ENCODE measurements at places on chromosomes 1 and 21.
A peak's percentile ranks its signal among the peaks of the same experiment; 100 is the strongest.

DNA sequence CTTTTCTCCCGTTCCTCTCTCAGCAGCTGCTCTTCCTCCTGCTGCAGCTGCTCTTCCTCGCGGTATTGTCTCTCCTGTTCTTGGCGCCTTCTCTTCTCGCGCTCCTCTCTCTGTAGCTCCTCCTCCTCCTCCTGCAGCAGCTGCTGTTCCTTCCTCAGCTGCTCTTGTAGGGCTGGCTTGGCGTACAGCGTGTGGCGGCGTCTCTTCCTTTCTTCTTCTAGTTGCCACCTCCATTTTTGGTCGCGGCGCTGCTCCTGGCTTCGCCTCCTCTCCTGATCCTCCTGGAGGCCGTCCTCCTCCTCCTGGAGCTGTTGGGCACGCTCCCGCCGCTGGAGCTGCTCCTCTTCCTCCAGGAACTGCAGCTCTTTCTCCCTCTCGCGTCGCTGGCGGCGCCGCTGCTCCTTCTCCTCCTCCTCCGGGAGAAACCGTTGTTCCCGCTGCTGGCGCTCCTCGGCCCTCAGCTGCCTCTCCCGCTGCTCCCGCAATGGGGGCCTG, 4.8 kb downstream of the TCHH start:
- DNase-seq, result no peak

DNA sequence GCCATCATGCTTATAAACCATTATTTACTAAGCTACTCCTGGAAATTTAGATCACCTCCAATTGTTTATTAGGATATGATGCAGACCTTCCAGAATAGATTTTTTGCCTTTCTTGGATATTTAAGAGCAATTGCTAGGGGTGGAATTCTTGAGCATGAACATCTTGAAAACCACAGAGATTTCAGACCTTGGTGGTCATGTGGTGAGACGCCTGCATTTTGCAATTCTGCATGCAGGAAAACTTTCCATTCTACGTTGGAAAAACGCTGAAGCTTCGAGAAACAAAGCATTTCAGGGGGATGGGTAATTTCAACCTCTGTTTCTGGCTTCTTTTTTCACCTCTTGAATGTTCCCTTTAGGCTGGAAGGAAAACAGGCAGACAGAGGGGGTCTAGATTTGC, 596.3 kb downstream of the KIF26B start:
- no peak for DNase-seq

- DNase-seq, result no peak
Measured at GRCh38 chr1:221683681-221684080, 58.2 kb downstream of the DUSP10 start.

DNA sequence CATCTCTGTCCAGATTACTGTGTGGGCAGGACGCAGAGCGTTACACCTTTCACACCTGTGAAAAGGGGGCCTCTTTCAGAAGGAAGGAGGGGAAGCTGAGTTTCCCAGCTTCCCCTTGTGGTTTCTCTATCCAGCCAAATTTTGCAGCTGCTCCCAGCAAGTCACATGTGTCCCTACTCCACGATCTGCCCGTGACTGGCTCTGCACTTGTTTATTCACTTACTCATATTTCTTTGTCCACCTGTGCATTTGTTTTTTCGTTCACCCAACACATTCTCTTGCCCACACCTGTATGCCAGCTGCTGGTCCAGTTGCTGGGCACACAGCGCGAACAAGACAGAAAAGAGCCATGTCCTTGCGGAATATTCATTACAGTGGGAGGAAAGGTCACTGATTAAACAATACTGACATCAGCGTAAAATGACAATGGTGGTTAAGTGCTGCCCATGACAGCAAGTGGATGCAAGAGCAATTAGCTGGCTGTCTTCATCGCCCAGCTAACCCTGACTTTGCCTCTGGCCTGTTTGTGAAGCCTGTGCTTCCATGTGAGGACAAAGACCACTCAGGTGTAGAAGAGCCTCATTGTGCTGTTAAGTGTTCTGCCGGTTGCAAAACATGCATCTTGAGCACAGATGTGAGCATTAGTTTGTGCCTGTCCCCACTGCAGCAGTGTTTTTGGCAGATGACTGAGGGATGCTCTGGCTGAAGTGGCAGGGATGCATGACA, 28.6 kb upstream of the NEK2 start:
- DNase-seq, result no peak

- DNase-seq, result no peak
Measured at GRCh38 chr21:20728691-20729090, 269.5 kb upstream of the NCAM2 start.

- DNase-seq, result no peak
Measured at GRCh38 chr21:45887120-45887611, 94.4 kb upstream of the COL6A1 start.

DNA sequence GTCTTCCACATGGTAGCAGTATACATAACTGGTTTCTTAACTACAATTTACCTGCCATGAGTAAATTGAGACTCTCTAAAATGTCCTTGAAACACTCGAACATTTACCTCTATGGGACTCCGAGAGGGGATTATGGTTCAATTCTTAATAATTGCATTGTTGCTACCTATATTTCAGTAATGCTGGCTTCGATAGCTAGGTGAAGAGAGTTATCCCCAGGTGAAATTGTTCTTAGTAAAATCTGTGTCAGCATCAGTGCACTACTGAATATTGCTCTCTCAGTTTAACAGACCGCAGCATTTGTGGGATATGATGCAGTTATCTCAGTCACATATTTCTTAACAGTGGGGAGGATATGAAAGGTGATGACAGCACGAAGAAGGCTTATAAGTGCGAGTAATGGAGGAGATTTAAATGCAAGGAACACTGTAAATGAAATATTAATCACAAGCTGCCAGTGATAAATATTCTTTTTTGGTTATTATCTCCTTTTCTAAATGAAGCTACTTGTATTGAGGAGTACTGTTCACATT, 801.9 kb downstream of the BRINP3 start:
- no peak for DNase-seq

DNA sequence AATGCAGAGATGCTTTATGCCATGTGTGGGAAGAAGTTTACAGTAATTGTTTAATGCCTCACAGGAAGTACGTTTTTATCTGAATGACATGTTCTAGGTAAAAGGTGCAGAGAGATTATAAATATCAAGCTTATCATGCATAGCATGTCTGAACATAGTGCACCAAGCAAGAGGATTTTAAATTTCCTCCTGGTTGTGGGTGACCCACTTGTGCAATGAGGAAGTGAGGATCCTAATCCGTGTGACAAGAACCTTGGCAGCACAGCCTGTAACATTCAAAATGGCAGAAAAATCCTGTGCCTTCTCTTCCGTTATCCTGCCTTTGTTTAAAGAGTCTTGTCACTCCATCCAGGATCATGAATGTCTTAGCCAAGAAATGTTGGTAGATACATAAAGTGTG, 75.6 kb downstream of the PLA2G4A start:
- no peak for DNase-seq

DNA sequence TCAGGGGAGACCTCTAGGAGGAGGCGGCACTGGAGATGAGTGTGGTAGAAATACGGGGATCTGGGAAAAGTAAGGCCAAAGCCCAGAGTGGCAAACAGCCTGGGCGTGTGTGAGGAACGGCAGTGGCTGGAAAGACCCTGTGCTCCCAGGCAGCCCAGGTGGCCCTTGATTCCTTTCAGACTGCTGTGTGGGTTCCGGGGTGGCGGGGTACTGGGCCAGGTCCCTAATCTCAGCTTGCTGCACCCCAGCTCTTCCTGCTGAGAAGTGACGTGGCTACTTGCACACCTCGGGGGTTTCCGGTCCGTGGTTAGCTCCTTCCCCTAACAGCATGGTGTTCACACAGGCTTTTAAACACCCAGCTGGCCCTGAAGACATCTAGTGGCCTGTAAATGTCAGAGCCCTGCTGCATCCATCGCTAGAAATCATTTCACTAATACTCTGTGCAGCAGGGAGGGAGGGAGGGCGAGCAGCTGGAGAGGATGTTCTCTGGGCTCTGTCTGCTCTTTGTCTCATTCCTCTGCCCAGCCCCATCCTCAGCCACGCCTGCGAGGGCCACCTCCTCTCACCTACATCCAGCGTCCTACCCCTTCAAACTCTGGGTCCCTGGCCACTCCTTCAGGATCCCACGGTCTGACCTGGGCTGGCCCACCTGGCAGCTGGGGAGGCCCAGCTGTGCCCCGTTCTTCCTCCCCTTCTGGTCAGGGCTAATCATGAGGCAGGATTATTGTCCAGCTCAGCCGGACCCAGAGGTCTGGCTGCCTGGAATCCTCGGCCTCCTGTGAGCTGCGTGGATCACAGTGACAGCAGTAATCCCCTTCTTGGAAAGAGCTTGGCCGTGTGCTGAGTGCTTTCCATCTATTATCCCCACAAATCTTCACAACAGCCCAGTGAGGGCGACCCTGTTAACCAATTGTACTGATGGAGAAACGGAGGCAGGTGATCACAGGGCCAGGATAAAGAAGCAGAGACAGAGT, 7.2 kb downstream of the ZDHHC18 start:
- peak; percentile 84 for DNase-seq

DNA sequence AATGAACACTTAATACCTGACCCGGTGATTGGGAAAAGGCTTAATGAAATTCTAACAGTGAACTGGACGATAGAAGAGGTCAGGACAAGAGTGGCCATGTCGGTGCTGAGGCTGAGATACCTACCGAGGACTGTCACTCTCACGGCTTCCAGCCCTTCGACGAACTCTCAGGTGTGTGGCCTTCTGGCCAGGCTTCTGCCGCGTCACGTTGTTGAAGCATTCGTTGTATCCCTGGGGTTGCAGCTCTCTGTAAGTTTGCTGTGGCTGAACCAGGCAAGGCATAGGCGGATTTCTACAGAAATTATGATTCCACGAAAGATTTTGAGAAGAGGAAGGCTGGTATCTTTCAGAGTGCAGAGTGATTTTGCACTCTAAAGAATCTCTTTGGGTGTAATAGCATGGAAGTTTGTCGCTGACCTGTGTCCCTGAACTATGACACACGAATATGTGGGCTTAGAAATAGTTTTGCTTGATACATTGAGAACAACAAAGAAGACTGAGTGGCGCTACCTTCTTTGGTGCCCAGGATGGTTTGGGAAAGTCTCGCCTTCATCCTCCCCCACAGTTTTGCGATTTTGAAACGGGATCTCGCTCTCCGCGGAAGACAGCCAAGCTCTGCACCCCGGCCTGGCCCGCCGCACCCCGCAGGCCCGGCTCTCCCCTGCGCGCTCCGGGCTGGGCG, 403 bp upstream of the EPHX4 start:
- no peak for DNase-seq

GRCh38 chr1:177227978-177228692, 57.4 kb downstream of the BRINP2 start:
- no peak for DNase-seq

GRCh38 chr1:23953020-23953419, 6.6 kb upstream of the PNRC2 start:
- DNase-seq, result no peak

- DNase-seq, result no peak
Measured at GRCh38 chr1:248824301-248824700, 1.4 kb downstream of the SH3BP5L start.

- DNase-seq, result peak; percentile 49
Measured at GRCh38 chr1:20194757-20195461, 8.6 kb upstream of the PLA2G2C start.

DNA sequence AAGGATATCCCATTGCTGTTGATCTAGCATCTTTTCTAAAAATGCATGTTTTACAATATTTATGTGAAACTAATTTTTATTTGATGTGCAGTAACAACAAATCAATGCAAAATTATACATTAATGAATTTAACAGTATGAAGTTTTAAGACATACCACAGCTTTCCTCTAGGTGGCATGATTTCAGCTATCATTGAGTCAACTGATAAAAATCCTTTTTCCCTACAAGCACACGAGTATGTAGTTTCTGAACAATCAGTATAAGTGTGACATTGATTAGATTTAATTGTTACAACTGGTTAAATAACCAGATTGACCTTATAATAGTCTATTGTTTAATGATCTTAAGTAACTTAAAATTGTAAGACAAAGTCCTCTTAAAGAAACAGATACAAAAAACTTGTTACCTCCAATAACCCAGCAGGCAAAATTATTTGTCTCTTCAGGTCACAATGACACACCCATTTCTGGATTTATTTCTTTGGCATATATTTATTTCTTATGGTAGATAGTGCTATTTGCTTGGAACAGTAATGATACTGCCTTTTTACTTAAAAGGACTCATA, 5.8 kb upstream of the TGFB2 start:
- DNase-seq, result peak; percentile 45

DNA sequence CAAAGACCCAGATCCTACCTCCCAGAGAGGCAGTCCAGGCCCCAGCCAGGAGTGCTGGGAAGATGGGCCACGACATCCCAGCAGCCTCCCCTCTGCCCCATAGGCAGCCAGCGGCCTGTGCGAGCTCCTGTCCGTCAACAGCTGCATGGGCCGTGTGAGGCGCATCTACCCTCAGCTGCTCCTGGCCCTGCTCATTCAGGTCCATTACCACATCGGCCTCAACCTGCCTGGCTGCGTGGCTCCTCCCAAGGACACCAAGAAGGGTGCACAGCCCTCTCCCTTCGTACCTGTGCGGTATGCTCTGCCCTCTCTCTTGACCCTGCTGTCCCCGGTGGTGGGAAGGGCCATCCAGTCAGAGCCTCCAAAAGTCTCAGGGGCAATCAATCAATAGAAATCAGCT, 29.5 kb upstream of the TTC4 start:
- DNase-seq, result no peak

DNA sequence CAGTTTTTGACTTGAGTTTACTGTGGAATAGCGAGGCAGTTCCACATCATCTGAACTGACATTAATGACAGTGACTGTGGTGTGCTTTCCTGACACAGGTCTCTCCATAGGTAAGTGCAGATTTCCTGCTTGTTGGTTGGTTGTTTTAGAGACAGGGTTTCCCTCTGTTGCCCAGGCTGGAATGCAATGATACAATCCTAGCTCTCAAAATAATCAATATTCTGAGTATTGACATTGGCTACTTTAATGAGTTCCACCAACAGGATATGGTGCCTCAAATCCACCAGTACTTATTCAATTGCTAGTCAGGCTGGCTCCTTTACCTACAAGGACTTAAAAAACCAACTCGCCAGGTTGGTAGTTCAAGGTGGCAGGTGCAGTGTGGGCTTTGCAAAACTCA, 63.8 kb downstream of the CLSTN1 start:
- no peak for DNase-seq

DNA sequence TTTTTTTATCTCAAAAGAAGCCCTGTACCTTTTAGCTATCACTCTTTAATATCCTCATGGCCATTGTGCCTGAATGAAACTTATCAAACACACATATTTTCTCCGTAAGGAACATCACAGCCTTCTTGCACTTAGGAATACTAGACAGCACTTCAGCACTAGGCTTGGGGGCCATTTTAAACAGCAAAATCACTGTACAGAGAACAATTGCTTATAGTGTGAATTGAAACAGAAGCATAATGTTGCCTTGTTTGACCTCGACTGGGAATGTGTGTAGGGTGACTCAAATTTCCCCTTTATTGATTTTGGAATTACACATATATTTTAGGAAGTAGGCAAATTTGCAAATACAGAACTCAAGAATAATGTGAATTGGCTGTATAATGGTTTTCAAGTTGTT, 36.4 kb downstream of the KYAT3 start:
- DNase-seq, result no peak

DNA sequence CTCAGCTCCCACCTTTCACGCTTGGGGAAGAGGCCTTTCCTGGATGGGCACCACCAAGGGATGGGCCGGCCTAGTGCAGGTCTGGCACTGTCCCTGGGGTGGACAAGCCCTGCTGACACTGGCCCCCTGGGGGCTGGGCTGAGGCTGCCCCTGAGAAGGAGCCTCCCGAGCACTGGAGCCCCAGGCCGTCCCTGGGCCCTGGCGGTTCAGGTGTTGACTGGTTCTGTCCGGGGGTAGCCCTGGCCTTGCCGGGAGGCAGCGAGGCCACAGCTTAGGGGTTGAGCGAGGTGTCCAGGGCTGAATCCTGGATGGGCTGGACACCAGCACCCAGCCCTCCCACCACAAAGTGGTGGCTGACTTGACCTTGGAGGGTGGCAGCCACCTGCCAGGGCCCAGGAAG, 49.7 kb upstream of the ACTRT2 start:
- DNase-seq, result no peak

GRCh38 chr21:29777160-29777559, 162.6 kb downstream of the GRIK1 start:
- no peak for DNase-seq

Data from AML-193 (cell line).